ENCODE measurements at places on chromosomes 12 and 14.

GRCh38 chr12:113702836-113703235, 231.2 kb upstream of the LHX5 start:
- DNase-seq = no peak

DNA sequence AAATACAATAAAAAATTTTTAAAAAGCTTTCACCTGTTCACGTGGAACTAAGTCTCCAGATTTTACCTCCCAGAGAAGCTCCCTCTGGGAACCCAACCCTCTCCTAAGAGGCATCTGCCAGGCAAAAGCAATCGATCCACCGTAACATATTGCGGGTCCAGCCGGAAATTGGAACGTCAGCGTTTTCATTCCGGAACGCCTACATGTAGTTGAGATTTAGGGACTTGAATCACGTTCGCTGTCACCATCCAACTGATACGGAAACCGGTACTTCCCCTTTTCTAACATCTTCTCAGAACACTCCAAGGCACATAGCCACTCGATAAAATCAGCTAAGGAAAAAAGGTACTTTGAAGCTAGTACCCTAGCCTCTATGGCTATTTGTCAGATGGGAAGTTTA, 70.3 kb downstream of the COX16 start:
- DNase-seq = no peak

DNA sequence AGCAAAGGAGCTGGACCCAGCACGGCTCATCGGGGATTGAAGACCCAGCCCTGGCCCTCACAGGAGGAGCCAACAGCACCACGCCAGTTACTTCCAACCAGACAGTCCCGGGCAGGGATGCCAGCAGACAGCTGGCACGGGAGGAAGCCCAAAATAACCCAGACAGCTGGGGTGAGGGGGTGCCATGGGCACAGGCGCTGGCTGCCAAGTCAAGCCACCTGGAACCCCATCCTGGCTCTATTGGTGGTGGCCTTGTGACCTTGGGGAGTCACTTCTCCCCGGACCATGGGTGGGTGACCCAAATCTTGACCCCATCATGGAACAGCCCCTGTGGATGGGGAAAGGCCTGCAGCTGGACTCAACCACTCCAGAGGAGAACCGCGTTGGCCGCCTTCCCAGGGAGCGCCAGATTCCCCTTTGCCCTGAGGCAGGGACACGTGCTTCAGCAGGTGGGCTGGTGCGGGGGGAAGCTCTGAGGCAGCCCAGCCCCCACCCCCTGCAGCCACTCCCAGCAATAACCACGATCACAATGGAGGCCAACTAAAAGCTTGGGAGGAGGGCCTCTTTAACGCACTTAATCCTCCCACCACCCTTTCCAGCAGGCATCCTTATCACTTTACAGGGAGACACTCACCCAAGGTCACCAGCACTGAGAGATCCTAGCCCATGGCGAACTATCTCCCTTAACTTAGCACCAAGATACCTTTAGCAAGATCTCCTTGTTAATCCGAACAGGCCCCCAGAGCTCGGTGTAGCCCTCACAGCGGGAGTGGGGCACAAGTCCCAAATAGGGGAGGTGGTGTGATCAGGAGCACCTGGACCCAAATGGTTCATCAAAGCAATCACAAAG, 4.7 kb upstream of the RHOF start:
- no peak for DNase-seq

- no peak for DNase-seq
Measured at GRCh38 chr14:101539880-101540279, 21.4 kb upstream of the DIO3 start.

- no peak for DNase-seq
Measured at GRCh38 chr12:4856596-4856995, 53.1 kb upstream of the KCNA1 start.

DNA sequence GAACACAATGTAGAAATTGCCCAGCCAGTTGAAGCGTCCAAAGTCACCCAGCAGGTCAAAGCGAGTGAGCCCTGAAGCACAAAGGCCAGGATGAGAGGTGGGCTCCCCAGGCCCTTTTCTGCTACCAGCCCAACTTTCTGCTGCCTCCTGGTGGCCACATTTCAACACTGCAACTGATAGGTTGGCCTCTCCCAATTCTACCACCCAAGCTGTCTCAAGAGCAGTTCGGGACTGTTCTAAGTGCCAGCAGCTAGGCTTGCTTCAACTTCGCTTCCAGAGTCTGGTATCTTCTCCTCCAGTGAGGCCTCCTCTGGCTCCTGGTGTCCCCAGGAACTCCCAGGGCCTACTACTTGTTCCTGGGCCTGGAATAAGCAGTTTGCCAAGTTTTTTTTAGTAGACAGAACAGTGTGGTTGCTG, 3.4 kb upstream of the DHH start:
- DNase-seq = peak; percentile 73

DNA sequence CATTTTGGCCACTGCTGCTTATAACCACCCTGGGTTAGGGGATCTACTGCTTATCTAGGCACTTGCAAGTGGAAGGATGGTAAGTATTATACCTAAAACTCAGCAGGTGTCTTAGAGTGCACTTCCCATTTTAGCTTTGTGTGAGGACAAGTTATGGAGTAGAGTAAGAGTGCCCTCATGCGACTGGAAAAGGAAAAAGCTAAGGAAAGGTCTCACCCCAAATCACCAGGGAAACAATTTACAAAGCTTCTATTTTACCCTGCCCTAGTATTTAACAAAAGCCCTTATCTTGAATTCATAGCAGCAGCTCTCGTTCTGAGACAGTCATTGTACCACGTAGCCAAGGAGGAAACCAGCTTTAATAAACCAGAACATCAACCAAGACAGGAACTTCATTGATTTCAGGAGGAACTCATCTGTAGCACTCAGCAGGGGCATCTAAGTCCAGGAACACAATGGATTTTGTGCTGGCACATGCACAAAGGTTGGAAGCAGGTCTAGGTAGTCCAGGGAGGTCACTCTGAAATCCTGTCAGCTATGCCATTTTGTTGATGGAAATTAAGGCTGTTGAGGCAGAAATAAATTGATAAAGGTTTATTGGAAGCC, 2.9 kb downstream of the RDH12 start:
- peak; percentile 24 for DNase-seq

DNA sequence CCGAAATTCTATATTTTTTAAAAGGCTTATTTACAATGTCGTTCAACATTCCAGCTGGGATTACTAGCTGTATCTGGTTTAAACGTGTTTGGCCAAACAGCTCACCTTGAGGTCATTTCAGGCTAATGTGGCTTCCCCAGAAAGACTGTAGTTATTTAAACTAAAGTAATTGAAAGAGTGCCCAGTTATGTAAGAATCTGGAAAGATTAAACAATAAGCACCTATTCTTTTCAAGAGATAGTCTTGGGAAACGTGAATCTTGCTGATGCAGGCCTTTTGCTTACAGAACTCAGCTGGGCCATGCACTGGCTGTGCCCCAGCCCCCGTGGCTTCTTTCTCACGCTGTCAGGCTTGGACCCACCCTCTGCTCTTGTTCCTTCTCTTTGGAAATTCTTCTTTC, 24.4 kb downstream of the GLRX5 start:
- no peak for DNase-seq

- DNase-seq = no peak
Measured at GRCh38 chr14:82565825-82566224, 1032.2 kb upstream of the SEL1L start.

DNA sequence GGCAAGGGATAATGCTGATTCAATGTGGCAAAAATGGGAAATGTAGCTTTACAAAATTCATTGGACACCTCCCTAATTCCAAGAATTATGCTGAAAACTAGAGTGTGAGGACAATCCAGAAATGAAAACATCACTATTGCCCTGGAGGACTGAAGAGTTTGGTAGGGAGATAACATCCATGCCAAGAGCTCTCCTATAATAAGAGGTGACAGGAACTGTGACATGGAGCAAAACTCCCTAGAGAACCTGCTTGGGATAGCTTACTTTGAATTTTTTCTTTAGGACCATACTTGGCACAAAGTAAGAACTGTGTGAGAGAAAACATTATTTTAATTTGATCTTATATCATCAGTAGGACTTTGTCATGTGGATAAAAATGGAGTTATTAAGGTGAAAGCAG, 48.9 kb downstream of the STON2 start:
- no peak for DNase-seq

- no peak for DNase-seq
Measured at GRCh38 chr14:93811676-93812075, 23.4 kb upstream of the PRIMA1 start.

DNA sequence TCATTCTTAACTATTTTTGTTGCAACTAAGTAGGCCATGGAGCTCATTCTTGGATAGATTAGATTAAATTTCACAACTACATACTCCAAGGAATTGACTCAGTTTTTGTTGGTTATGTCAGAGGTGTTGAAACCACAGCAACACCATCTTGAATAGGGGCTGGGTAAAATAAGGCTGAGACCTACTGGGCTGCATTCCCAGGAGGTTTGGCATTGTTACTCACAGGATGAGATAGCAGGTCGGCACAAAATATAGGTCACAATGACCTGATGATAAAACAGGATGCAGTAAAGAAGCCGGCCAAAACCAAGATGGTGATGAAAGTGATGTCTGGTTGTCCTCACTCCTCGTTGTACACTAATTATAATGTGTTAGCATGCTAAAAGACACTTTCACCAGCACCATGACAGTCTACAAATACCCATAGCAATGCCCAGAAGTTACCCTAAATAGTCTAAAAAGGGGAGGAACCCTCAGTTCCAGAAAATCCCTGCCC, 20.9 kb downstream of the DMAC2L start:
- no peak for DNase-seq

DNA sequence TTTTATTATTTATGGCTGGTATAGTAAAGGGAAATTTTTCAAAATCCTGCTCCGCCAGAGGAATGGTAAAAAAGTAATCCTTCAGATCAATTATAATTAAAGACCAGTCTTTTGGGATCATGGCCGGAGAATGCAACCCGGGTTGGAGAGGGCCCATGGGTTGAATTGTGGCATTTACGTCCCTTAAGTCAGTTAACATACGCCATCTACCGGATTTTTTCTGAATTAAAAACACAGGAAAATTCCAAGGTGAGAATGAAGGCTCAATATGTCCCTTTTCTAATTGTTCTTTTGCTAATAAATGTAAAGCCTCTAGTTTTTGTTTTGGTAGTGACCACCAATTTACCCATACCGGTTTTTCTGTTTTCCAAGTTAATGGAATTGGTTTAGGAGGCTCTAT, 602.8 kb downstream of the ALG10 start:
- DNase-seq = no peak

- DNase-seq = no peak
Measured at GRCh38 chr12:67504026-67504425, 144.5 kb upstream of the DYRK2 start.

- DNase-seq = no peak
Measured at GRCh38 chr14:87758876-87759275, 234.1 kb downstream of the GALC start.

DNA sequence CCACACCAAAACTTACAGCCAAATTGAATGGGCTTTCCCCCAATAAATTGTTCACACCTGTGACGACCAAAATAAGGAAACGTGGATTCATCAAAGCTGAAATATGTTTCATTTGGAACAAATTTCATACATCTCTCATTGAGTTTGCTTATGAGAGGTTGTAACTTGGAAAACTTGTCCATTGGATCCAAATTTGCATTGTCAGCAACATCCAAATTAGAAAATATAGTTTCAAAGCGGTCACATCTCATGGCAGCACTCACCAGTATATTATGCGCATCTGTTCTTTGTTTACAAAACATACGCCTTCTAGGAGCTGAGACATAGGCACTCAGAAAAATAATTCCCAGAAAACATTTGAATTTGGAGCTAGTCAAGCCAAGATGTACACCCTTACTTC, 1028.2 kb upstream of the USP15 start:
- DNase-seq = no peak

- DNase-seq = no peak
Measured at GRCh38 chr12:58395056-58395455, 453.7 kb downstream of the ATP23 start.

DNA sequence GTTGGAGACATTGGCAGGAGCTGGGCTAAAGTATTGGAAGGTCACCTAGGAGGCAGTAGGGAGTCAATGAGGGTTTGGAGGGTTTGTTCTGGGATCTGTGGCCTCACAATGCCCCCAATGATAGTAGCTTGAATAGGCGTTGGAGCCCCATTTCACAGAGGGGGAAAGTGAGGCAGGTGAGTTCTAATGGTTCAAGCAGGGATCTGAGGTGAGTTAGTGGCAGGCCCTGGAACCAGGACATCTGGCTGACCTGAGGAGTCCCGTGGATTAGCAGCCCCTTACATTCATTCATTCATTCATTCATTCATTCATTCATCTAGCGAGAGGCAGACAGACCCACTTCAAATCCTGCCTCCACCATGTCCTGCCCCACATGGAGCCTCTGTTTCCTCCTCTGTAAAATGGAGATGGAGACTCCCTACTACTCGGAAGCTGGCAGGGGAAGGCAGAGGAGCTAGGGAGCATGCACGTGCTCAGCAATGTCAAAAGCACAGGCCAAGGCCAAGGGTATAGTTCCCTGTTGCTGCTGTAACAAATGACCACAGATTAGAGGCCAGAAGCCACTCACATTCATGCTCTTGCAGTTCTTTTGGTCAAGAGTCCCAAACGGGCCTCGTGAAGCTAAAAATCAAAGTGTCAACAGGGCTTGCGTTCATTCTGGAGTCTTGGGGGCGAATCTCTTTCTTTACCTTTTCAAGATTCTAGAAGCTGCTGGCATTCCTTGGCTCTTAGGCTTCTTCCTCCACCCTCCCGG, 2.2 kb upstream of the TMEM119 start:
- DNase-seq = no peak

GRCh38 chr12:53551889-53552291, 44.6 kb upstream of the NPFF start:
- no peak for DNase-seq

- DNase-seq = no peak
Measured at GRCh38 chr12:114213055-114213581, 192.8 kb downstream of the TBX5 start.

All from 8988T (cell line).